GM10248 (cell line): ENCODE measurements at places on chromosomes 5 and 9.

DNA sequence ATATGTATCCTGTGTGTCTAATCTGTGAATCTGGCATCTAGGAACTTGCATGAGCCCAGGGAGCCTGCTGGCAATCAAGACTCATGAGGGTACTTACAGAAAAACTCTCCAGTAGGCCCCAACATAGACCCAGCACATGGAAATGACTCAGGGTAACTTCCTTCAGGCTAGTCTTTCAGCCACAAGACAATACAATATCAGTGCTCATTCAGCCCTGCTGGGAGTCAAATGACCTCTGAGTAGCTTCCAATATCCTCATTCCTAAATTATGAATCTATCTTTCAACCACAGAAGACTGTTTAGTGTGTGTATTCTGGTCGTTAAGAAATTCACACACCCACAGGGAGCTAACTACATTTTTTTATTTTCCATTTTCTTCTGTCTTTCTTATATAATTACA is 1273.0 kb downstream of the EFNA5 start:
- DNase-seq, result no peak

- no peak for DNase-seq
Measured at GRCh38 chr5:149433524-149434131, 54.5 kb upstream of the IL17B start.

DNA sequence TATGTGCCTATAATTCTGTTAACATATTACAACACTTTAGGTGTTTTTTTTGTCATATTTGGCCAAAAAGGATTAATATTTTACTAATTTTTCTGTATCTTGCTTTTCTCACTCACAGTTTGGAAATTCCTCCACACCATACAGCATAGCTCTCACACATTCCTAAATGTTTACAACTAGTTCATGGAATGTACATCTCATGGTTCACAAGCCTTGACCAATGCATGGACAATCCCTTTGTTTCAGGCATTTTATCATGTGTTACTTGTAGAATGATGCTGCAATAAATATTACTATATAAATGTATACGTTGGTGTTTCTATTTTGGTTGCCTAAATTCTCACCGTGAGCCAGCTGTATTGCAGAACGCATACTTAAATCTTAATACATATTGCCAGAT is 80.5 kb upstream of the SPATA31C2 start:
- DNase-seq, result no peak

GRCh38 chr5:80064124-80064523 is 29.0 kb downstream of the THBS4 start:
- no peak for DNase-seq

DNA sequence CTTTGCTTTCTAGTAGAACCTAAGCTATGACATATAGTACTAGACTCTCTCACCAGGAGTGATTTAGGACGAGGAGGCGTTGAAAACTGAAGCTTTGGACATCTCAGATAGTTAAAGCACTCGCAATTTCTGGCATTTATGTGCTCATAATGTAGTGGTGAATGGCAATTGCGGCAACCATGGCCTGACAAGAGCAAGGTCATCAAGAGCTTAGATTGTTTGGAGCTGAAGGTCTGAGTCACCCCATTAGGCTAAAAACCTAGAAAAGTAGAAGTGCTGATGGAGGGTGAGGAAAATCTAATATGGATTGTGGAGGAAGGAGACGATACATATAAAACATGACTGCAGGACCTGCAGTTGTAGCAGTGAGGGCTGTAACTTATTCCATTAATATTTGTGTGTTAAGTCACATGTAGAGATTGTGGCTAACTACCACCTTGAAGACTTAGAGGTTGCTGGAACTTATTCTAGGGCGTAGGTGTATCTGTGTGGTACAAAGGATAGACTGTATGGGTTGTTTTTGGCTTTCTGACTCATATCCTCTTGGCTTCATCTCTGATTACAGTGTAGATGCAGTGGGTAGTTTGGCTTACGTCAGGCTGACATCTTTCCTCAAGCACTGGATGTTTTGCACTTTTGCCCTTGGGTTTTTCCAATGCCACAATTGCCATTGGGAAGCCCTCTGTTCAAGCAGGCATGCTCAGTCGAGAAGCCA is 138.9 kb upstream of the CDKN2B start:
- DNase-seq, result no peak

GRCh38 chr5:74865804-74866595 is at the start of gene FAM169A:
Gene FAM169A (minus strand): TSS chr5:74866387. CDS start chr5:74841676, 24,711 bp downstream.
- DNase-seq, result peak; percentile 48

DNA sequence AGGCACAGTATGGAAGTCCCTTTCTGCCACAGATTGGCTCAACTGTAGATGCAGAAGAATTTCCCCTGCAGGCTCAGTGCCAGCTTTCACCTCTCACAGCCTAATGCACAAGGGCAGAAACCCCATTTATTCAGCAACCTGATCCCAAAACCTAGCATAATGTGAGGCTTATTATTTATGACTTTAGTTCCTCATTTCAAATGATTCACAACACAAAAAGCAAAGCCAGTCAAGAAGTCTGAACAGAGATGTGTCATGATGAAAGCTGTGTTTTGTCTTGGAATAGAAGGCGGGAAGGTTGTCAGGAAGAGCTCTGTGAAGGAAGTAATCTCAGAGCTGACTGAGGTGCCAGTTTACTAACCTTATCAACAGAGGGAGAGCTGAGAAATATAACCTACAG is 369.7 kb downstream of the LRRC70 start:
- no peak for DNase-seq

GRCh38 chr5:138032028-138032571 is 779 bp downstream of the FAM13B start:
- peak; percentile 63 for DNase-seq

DNA sequence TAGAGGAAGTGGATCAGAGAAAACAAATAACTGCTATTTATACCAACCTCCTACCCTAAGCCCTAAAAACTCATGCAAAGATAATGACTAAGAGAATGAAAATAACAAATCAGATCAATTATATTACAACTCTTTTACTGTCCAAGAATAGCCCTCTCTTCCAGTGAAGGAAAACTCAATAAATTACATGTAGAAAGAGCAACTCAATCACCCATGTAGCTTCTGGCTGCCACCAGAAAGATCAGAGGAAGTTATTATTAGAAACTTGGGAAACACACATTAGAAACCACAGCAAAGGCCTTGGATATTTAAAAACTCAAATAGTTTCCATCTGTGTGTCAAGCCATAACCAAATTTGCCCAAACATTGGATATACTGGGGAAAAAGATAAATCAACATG is 134.0 kb upstream of the TARS1 start:
- DNase-seq, result no peak

GRCh38 chr9:133225171-133226011 is 16.3 kb upstream of the OBP2B start:
- no peak for DNase-seq

GRCh38 chr5:122118356-122118948 is 10.9 kb upstream of the ZNF474 start:
- DNase-seq, result no peak

- DNase-seq, result peak; percentile 37
Measured at GRCh38 chr5:138241688-138242571, 28.8 kb upstream of the CDC23 start.

DNA sequence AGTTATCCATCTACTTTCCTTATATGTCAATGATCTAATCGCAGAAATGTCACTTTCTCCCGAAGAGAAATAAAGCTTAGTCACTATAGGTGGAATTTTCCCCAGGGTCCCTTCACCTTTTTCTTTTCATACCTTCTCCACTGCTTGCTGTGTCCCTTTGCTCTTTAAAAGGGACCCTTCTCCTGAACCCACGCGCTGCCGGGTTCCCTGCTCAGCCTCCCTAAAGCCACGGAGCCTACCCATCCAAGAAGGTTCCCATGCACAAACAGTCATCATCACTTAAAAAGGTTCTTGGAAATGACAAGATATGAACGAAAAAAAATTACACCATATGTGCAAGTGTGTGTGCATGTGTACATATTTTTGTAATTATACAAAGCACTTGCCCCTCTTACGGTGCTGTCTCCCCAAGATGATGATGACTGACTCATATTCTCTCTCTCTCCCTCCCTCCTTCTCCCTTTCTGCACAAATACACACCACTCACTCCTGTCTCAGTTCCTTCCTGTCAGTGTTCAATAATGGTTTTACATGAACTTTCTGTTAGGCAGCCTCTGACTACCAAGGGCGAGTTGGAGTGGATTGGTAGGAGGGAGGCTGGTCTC is 1.5 kb upstream of the PTPRD start:
- DNase-seq, result no peak

- DNase-seq, result no peak
Measured at GRCh38 chr5:62671479-62671878, 92.9 kb downstream of the LRRC70 start.

DNA sequence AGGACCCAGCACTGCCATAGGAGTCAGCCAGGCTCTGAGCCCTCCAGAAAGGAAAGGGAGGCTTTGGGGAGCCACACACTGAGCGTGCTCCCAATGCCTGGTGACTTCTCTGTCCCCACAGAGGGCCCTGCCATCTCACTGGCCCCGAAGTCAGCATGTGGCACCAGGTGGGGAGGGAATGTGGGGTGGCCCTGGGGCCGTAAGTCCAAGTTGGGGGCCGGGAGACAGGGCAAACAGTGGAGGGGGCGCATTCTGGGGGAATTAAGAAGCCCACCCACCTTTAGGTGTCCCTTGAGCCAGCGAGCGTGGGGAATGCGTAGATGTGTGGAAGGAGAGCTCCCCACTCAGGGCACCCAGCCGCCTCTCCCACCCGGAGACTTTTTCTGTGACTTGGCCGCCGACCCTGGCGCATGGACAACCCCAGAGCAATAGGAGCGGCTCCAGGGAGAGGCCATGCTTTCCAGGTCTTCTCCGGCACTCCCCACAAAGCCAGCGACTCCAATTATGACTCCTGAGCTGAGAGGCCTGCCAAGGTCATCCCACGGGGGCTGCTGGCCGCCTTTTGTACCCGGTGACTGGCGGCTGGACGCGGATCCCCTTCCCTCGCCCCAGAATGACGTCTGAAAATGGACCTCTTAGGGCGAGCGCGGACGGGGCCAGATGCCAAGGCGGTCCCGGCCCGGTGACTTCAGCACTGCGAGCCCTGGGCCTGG is 9.8 kb downstream of the IRX1 start:
- no peak for DNase-seq

GRCh38 chr5:138685193-138685745 is 68.0 kb upstream of the CTNNA1 start:
- no peak for DNase-seq

DNA sequence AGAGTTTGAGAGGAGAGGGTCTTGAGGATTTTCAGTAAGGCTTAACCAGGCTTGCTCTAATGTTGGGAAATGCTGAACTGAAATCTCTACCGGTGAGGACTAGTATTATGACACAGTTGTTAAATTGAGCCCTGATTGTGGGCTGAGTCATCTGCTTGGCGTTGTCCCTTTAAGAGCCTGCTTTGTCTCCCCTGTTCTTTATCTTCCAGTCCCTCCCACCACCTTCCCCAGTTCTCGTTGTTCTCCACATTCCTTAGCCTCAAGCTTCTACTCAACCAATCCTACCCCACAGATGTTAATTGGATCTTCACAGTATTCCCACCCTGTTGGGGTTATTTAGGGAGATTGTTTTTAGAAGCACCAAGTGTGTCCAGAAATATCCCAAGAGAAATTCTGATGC is 57.6 kb downstream of the ANKRD55 start:
- DNase-seq, result no peak

- DNase-seq, result peak; percentile 39
Measured at GRCh38 chr5:9381464-9381863, 164.4 kb downstream of the SEMA5A start.

DNA sequence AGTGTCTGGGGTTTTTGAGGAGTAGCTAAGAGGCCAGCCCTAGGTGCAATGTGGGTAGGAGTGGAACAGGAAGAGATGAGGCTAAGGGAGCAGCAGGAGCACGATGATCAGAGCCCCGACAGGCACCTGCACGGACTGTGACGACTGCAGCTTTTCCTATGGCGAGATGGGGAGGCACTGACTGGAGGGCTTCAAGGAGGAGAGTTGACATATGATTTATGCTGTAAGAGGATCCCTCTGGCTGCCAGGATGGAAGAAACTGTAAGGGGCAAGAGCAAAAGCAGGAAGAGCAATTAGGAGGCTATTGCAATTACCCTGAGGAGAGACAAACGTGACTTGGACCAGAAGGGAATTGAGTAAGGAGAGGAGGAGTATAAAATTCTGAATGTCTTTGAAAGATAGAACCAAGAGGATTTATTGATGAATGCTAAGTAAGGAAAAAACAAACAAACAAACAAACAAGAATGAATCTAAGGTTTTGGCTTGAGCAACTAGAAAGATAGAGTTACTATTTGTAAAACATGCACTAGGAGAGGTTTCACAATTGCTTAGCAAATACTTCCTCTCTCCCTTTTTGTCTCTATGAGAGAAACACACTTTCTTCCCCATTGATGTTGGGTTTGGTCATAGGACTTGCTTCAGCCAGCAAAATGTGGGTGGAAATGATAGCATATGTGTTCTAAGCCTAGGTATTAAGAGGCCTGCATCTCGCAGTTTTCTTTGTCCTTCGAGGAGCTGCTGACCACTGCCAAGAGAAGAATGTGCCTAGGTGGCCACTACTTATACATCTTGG is 32.9 kb downstream of the TRPC7 start:
- DNase-seq, result no peak

- DNase-seq, result no peak
Measured at GRCh38 chr5:91171322-91171721, 211.8 kb downstream of the ARRDC3 start.

- DNase-seq, result no peak
Measured at GRCh38 chr9:77882294-77882693, 149.3 kb downstream of the GNAQ start.

DNA sequence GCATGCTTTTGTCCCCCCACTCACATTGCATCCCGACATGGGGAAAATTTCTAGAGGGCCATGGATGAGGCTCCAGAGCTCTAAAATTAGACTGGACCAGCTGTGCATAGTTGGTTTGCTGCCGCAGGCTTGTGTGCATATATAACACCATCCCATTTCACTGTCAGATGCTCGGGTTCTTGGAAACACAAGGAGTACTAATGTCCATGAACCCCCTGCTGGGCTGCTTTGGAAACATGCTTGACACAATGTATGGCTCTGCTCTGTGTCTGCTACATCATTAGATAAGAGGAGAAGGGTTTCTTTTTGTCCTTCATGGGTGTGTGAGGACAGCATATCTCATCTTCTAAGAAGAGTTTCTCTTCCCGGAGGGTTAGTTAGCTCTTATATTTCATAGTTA is 292.1 kb upstream of the RORB start:
- DNase-seq, result no peak

- DNase-seq, result no peak
Measured at GRCh38 chr9:32394381-32395049, 10.1 kb downstream of the ACO1 start.

DNA sequence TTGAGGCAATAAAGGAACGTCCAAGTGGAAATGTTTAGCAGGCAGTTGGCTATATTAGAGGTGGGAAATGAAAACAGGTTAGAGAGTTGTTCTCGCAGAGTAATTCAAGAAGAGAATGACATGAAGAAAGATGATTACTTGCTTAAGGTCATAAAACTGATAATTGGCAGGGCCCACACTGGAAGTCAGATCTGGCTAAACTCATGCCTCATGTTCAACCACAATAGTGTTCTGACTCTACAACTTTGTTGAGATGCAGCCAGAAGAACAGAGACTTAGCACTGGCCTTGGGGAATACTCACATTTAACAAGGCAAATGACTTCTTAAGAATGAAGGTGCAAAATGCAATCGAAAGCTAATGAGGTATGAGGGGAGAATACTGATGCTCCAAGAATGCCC is 27.2 kb upstream of the TNFSF8 start:
- no peak for DNase-seq

GRCh38 chr5:11048760-11049159 is 287.7 kb upstream of the DAP start:
- DNase-seq, result no peak
